Activated CD4-positive, alpha-beta T cell treated with anti-CD3 and anti-CD28 coated beads, Interleukin-2, amount 10 ng/mL, durations not matched to agents 24 days and 14 days (primary cell): ENCODE measurements at places on chromosomes 5 and 9. TPM values are rescaled to one million over a fixed set of nuclear protein-coding genes. Genes with fewer than 3 reads are reported as not detected.

GRCh38 chr5:51618234-51618633, 235.0 kb downstream of the ISL1 start:
- DNase-seq, result no peak

DNA sequence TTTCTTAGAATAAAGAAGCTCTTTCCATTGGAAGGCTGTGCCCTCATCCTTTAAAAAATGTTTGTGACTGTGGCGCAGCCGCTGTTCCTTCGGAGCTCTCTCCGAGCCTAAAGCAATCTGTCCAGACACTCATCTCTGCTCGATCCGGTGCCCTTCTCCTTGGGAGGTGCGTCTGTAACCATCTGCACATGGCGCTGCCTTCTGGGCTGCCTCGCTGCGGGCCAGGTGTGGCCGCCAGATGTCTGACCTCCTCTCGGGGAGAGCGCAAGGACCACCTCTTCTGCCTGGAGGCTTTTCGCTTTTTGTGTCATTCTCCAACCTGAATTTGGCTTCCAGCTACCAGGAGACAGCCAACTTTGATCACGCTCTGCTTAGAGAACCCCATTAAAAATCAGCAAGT, 153.4 kb upstream of the PTCH1 start:
- DNase-seq, result no peak

GRCh38 chr5:68449380-68449779, 233.8 kb downstream of the PIK3R1 start:
- no peak for DNase-seq

- DNase-seq, result no peak
Observed at GRCh38 chr5:72722792-72723452, 93.5 kb upstream of the TNPO1 start.

DNA sequence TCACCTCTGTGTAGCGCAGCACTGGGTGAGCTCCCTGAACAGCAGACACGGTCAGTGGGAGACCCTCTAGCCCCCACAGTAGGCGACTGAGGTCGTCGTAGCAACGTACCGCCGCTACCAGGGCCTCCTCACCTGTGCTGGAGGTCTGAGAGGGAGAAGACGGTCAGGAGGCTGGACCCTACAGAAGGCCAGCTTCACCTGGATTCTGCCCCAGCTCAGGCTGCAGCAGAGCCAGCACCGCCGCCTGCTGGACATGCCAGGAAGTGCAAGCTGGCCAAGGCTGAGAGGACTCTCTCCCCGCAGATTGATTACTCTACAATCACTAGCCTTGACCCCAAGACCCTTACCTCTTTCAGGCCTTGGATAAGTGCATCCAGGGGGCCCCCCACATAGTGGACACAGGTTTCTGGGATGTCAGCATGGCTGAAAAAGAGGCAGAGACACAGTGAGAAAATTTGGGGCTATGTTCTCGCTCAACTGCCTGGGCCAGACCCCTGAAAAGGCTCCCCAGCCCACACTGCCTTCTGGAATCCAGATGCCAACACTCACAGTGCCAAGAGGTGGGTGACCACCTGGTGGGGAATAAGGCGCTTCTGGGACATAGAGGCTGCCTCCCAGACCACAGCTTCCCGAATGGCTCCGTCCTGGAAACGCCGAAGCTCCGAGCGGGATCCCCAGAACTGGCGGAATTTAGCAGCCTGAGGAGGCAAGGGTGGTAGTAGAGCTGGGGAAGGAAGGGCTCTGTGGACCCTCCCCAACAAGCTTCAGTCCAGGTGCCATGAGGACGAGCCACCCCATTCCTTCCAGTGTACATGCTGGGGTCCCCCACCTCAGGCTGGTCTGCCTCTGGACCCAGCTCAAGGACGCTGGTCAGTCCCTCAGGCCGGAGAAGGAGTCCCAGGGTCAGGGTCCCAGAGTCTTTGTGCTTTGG, 6.9 kb downstream of the NOL6 start:
- peak; percentile 94 for DNase-seq

GRCh38 chr9:125241000-125241862, at the start of gene HSPA5:
Gene HSPA5, minus strand, starts transcription at chr9:125241343. Its CDS starts 217 bp downstream, at chr9:125241126.
- peak; percentile 100 for DNase-seq

GRCh38 chr5:95780597-95780996, 41.9 kb downstream of the GLRX start:
- no peak for DNase-seq

GRCh38 chr9:31335529-31336234, 1048.8 kb upstream of the ACO1 start:
- peak; percentile 50 for DNase-seq

GRCh38 chr9:87713278-87713987, 12.5 kb upstream of the CTSL start:
- DNase-seq, result peak; percentile 71

DNA sequence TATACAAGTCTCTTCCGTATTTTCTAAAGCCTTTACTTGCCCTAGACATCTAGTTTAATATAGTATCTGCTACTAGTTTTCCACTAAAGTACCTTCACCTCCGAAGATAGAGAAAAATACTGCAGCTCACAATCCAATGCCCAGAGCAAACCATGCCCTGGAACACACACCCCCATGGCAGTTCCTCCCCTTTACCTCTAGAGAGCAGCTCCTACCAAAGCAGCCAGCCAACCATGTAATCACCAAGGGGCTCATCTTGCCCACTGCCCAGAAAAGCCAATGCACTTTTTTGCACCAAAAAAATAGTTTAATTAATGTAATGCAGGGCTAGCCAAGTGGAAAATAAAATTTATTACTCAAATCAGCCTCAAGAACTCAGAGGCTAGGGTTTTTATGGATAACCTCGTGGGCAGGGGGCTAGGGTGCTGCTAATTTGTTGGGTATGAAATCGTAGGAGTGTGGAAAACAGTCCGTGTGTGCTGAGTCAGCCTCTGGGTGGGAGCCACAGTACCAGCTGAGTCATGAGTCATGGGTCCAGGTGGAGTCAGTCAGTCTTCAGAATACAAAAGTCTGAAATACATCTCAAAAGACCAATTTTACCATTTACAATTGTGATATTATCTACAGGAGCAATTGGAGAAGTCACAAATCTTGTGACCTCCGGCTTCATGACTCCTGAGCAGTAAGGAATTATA, 120.1 kb upstream of the ACO1 start:
- DNase-seq, result no peak

DNA sequence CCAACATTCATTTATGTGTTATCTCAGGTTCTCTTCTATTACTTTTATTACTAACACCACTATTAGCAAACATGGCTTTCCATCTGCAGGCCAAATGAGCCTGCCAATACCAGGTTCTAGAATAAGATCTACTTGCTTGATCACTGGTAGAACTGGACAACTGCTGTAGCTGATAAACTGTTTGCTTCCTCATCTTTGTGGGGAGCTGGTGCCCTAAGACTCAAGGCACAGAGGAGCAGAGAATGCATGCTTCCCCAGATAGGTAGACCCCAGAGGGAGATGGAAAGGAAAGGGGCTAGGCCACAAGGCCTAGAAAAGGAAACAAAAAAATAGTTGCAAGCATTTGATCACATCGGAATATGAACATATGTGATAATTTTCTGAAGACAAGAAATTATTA, 30.7 kb upstream of the AUH start:
- DNase-seq, result no peak

- DNase-seq, result peak; percentile 78
Observed at GRCh38 chr5:58466939-58467338, 7.1 kb upstream of the PLK2 start.

DNA sequence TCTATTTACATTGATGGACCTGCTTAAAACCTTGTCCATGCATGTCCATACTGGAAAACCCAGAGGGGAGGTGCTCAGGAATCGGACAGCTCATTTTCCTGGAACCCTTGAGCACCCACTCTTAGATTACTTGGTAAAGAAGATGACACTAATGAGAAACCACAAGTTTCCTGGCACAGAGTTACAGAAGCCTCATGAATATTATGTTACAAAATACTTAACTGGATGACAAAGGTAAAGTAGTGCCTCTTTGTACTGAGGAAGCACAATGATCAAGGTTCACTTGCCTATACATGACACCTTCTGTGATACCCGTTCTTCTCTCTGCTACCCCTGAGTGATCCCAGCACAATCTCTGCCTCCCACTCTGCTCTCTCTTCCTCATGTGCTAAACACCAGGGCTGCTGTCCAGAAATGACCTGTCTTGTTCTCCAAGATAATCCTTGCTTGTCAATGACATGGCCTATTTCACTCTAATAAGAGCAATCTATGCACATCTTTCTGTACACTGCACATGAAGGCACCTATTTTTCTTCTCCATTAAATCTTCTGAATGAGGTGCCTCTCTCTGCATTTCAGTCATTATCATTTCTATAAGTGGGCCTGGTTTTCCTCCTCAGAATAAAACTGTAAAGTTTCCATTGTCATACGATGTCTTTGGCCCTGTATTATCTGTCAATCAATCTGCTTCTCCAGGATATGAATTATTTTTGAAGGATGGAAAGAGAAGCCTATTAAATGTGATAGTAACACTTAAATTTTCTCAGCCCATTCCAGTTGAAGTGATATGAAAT, 684.0 kb upstream of the ACO1 start:
- no peak for DNase-seq

GRCh38 chr9:37001459-37001858, 32.6 kb downstream of the PAX5 start:
- no peak for DNase-seq

GRCh38 chr9:126304207-126304970, 22.2 kb upstream of the MVB12B start:
- DNase-seq, result no peak

DNA sequence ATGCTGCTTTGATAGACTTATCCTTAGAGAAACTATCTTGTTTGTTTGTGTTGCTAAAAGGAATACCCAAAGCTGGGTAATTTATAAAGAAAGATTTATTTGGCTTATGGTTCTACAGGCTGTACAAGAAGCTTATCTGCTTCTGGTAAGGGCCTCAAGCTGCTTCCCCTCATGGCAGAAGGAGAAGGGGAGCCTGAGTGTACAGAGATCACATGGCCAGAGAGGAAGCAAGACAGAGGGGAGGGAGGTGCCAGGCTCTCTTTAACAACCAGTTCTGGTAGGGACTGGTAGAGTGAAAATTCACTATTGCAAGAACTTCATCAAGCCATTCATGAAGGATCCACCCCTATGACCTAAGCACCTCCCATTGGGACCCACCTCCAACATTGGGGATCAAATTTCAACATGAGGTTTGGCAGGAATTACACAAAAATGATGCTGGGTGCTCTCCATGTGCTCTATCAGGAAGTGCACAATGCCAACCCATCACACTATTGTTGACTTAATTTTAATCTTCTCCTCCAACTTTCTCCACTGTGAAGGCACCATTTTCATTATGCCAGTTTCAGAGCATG, 115.1 kb upstream of the SHB start:
- DNase-seq, result no peak

DNA sequence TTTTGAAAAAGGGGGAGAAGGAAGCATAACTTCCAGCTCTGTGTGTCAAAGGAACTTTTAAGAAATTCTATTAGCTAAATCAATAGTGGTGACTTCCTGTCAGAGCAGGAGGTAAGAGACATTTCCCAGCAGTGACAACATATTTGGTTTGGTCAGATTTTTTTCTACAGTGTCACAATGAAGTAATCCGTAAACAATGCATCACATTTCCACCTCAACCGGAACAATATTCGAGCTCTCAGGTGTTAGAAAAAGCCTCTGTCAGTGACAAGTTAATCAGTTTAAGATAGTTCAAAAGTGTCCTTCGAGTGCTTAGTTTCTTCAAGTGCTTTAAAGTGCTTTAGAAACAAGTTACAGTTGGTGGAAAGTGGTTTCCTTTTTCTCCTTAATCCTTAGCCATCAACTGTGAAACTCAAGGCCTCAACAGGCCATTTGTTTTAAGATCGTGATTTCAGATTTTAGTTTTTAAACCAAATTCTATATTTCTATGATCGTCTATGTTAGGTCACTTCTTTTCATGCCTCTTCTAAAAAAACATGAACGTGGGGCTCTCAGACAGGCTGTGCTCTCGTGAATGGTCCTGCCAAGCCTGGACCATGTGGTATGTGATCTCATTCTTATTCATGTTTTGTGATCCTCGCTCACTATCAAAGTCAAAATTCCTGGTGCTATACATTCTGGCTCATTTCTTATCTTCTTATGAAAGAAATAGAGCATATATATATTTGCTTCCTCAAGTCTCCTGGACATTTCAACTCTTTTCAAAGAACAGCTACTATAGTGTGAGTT, 181.9 kb upstream of the HMHB1 start:
- peak; percentile 40 for DNase-seq

- no peak for DNase-seq
Observed at GRCh38 chr9:14530841-14531240, 162.4 kb downstream of the ZDHHC21 start.

DNA sequence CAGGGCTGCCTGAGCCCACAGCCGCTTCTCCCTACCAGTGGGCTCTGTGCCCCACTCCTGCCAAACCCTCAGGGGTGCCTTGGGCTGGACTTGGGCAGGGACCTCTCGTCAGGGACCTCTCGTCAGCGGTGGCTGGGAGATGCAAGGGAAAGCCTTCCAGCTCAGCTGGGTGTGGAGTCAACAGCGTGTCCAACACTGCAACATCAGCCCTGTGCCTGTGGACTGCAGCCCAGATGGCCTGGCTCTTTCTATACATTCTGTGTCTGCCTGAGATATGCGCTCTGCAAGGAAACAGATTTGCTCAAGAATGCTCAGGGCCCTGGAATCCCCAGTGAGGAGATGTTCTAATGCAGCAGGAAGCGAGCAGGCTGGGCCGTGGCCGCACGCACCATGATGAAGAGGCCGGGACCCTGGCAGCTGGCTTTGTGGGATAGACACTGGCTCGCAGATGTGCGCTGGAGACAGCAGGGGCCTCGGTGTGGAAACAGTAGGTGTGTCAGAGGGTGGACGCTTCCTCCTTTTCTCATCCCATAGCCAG, 85.0 kb upstream of the COL5A1 start:
- no peak for DNase-seq

- no peak for DNase-seq
Observed at GRCh38 chr5:53423724-53424123, 56.7 kb upstream of the FST start.

- no peak for DNase-seq
Observed at GRCh38 chr9:81549500-81550206, 139.7 kb downstream of the TLE1 start.

- DNase-seq, result peak; percentile 83
Observed at GRCh38 chr9:15306068-15306756, 804 bp downstream of the TTC39B start.

- no peak for DNase-seq
Observed at GRCh38 chr5:132808448-132808847, 4.7 kb upstream of the SOWAHA start.

- no peak for DNase-seq
Observed at GRCh38 chr5:156695774-156696173, 154.3 kb upstream of the PPP1R2B start.

PCDHGC4 gene
- total RNA-seq, result not detected in 2 replicates

PCDHGA9 gene
- 0.33 and 0.44 TPM in 2 replicates for total RNA-seq

CRB2 gene
- not detected in 2 replicates for total RNA-seq

THOC3 gene
- 94.4 and 102 TPM in 2 replicates for total RNA-seq

ZNF883 gene
- total RNA-seq, result 0.24 TPM in 1 of 2 replicates, not detected in the other

ZFP37 gene
- total RNA-seq, result 0.30 and 0.33 TPM in 2 replicates

SLC24A2 gene
- not detected in 2 replicates for total RNA-seq

PCDHGA5 gene
- 0.19 and 0.51 TPM in 2 replicates for total RNA-seq

FGF10 gene
- not detected in 2 replicates for total RNA-seq

MAPKAP1 gene
- total RNA-seq, result 104 and 123 TPM in 2 replicates

CFAP77 gene
- total RNA-seq, result not detected in 2 replicates

CLIC3 gene
- not detected in 2 replicates for total RNA-seq

TNFSF8 gene
- total RNA-seq, result 148 and 150 TPM in 2 replicates

GRM6 gene
- total RNA-seq, result not detected in 2 replicates

SAXO1 gene
- not detected in 2 replicates for total RNA-seq

GPR151 gene
- total RNA-seq, result not detected in 2 replicates

GRXCR2 gene
- total RNA-seq, result not detected in 2 replicates

GPR150 gene
- total RNA-seq, result 0.33 and 0.56 TPM in 2 replicates

GLDC gene
- 0.73 and 1.1 TPM in 2 replicates for total RNA-seq
